ENCODE measurements at places on chromosomes 16 and 17.

DNA sequence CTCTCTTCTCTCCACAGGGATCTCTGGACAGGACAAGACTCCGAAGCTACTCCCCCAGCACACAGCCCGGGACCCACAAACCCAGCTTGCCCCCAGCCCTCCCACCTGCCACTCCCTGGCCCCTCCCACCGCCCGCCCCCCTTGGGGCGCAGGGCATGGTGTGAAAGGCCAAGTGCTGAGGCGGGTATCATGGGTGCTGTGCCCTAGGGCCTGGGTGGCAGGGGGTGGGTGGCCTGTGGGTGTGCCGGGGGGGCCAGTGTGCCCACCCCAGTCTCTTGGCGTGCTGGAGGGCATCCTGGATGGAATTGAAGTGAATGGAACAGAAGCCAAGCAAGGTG lies 11.4 kb downstream of the THRA start:
- no peak for DNase-seq

GRCh38 chr16:25106567-25107465 lies 4.7 kb upstream of the LCMT1 start:
- peak; percentile 88 for DNase-seq

GRCh38 chr16:67934306-67935100 lies 2.1 kb downstream of the PSMB10 start:
- no peak for DNase-seq

DNA sequence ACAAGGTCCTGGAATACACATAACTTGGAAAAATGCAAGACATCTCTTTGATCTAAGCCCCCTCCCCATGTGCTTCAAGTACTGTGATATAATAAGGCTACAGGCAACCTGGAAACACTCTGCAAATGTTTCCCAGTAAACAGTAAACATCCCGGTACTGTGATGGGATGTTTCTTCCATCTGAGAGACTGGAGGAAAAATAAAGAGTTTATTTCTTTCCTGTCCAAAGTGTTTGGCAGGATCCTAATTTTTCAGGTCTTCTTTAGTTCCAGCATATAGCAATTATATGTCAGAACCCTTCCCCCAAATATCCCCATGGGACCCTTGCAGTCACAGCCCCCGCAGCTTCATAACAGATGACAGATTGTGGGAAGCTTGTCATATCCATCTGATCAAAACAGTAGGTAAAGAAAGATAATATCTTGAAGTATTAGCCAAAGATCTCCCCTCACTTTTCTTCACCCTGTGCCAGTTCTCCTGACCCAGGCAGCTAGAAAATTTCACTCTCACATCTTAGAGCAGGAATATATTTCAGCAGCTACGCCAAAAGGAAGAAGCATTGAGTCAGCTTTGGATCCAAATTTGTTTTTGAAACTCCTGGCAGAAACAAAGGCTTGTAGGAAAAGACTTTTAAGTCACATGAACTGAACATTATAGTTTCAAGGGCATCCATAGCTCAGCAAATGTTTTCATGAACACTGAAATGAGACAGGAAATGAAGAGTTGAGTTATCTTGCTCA lies 141.3 kb downstream of the HS3ST3A1 start:
- DNase-seq: no peak

GRCh38 chr17:73104450-73104849 lies 12.0 kb upstream of the SLC39A11 start:
- DNase-seq: no peak

- DNase-seq: no peak
Measured at GRCh38 chr17:40490289-40490853, 11.1 kb downstream of the TNS4 start.

DNA sequence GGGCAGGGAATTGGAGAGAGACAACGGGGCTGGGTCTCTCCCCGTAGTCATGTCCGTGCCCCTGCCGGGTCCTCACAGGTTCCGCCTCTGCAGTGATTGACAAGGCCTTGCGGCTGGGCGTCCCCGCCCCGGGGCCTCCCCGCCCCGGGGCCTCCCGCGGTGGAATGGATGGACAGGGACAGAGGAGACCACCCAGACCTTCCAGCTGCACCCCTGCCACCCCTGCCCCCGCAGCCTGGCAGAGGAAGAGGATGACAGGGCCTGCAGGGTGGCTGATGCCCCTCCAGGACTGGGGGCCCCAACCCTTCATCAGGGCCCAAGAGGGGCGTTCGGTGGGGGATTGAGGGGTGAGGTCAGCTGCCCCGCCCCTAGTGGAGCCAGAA lies 216.4 kb upstream of the CIBAR2 start:
- DNase-seq: no peak

DNA sequence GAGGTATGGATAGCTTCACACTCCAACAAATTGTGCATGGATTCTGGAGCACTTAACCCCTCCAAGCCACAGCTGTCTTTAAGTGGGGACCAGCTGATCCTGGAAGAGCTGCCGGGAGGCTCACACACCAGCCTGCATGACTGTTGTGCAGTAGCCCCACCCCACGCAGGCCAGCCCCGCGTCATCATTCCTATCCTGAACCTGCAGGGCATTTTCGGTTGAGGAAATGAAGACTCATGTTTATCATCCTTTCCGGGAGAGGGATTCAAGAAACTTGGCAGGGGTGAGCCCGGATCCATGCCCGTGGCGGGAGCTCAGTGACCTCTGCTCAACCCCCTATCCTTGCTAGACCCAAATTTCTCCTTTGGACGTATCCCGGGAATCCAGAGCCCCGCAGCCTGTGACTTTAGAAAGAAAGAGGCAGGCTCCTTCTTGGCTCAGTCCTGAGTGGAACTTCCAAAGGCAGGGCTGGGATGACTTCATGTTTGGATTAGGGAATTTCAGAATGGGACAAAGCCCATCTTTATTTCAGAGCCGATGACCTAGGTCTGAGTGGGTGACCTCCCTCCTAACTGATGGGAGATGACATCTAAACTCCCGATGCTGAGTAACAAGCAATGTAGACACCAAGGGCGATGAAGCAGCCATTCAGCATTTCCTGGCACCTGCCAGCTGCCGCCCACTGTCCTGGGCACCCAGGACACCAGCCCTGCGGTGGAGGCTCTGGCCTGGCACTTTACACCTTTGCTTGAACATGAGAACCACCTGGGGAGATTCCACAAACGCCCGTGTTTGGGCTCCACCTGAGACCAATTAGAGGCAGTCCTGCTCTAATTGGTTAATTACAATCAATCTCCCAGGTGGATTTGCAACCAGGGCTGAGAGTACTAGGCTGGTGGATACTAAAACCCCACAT lies 43.3 kb upstream of the CMIP start:
- no peak for DNase-seq

GRCh38 chr16:56072096-56072495 lies 119.2 kb upstream of the GNAO1 start:
- DNase-seq: no peak

GRCh38 chr17:6376931-6377361 lies 58.0 kb downstream of the AIPL1 start:
- no peak for DNase-seq

GRCh38 chr16:22065252-22065651 lies 27.1 kb upstream of the VWA3A start:
- DNase-seq: no peak

DNA sequence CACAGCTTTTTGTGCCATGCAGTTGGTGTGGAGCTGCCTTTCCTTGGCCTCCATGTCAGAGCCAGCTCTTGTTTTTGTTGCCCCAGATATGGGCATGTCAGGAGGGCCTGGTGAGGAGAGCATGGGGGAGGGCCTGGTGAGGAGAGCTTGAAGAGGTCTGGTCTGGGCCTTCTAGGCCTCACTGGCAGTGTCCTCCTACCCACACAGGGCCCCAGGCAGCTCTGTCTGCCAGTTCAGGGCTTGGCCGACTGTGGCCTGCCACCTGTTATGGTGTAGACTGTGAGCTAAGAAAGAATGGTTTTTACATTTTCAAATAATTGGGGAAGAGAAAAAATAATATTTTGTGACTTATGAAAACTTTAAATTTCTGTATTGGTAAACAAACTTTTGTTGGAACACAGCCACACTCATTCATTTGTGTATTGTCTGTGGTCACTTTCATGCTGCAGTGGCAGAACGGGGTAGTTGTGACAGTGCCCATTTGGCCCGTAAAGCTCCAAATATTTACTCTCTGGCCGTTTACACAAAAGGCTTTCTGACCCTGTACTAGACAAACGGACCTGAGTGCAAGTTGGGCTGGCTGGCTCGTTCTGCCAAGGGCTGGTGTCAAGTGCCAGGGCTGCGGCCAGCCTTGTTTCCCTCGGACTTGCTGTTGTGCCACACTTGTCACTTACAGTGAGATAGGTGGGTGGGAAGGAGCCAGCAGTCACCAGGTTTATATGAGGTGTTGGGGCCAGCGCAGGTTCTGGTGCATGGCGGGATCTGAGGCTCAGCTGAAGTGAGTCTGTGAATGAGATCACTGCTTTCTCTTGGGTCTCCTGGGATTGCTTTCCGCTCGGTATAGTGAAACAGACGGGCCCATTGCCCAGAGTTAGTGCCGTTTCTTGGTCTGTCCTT lies 18.2 kb downstream of the PGS1 start:
- DNase-seq: no peak

DNA sequence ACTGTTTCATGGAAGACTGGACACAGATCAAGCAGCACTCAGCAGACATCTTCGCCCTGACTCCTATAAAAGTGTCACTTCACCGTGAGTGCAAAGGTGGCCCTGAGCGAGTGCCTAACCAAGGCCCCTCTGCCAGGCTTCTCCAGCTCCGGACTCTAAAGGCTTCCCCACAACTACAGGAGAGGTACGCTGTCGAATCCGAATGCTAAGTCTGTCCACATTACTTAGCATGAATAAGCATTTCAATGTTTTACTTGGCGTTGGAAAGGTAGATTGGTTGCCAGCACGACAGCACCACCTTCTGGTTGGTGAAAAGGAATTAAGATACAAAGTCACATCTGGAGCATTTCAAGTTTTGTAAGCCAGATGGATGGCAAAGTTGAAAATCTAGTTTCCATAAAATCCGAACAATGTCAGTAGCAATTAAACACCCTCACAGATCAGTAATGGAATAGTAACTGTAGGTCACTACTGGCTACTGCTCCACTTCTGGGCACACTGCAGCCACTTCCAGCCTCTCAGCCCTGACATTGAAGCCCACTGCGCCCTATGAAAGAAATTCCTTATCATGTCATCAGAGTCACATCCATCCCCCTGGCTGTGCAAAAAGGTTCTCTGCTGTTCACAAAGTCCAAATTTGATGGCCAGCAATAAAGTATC lies 100.9 kb downstream of the PARN start:
- DNase-seq: peak; percentile 44

DNA sequence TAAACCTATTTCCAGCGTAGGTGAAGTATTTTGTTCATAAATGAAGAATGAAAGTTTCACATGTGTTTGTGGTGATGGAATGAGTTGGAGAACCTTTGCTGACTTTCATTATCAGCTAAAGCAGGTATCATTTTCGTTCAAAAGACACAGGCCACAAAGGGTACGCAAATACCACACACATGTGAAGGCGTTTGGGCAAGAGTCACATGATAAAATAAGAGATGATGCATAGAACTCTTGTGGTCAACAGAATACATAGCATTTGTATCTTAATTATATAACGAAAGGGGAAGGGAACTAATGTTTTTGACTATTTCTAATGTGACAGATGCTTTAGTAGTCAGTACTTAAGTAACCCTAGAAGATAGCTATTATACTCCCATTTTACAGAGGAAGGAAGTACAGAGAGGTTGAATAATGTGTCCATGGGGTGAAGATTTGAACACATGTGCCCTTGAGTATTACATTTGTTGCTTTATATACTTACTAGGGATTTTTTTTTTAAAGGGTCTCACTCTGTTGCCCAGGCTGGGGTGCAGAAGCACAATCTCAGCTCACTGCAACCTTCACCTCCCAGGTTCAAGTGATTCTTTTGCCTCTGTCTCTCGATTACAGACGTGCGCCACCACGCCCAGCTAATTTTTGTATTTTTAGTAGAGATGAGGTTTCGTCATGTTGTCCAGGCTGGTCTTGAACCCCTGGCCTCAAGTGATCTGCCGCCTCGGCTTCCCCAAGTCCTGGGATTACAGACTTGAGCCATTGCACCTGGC lies 4.8 kb downstream of the RPA1 start:
- DNase-seq: no peak

- peak; percentile 66 for DNase-seq
Measured at GRCh38 chr16:57536306-57537193, at the start of gene CCDC102A. Gene CCDC102A (minus strand): TSS chr16:57536571. CDS start chr16:57529177, 7,394 bp downstream.

GRCh38 chr16:57999366-57999970 lies 1.0 kb downstream of the ZNF319 start:
- DNase-seq: peak; percentile 16

DNA sequence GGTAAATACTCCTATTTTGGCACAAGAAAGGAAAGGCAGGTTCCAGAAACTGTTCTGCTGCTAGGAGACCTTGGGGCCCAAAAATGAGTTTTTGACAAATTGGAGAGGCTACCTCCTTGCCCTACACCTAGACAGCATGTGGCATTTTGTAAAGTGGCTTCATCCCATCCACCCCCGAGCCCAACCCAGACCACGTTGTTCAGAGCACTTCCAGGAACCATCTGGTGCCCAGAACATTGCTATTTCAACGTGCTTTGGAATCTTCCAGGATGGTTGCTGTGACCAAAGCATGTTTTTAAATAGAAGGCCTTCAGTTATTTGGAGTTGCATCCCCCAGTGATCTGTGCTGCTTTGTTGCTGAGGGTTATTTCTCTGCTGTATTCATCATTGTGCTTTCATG lies 116.3 kb upstream of the TOM1L1 start:
- DNase-seq: no peak

DNA sequence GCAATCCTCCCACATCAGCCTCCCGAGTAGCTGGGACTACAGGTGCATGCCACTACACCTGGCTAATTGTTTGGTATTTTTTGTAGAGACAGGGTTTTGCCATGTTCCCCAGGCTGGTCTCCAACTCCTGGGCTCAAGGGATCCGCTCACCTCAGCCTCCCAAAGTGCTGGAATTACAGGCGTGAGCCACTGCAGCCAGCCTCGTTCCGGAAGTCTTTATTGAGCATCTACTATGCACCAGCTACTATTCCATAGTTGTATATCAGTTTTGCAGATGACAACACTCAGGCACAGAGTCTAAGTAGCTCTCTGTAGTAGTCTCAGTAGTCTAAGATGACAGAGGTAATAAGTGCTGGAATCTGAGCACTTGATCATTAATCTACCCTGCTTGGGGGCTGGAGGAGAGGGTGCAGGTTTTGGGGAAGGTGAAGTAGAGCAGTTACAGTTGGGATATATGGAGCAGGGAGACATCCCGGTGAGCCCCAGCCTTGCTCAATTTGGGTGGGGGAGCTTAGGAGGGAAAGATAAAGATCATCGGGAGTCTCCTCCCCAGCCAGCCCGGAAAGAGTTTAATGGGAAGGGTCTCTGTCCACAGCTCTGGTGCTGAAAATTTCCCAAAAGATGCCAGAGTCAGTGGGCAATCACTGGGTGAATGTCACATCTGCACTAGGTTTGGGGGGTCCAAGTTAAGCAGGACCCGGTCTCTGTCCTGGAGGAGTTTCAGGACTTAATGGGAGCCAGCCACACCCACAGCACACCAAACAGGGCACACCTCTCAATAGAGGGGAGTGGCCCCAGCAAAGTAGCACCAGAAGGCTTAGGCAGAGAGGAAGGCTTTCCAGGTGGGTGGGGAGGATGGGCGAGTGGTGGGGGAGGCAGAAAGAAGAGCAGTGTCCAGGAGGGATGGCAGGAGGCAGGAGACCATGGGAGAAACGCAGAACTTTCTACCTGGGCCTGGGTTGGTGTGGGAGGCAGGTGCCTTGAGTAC lies 1.7 kb downstream of the OTOP3 start:
- no peak for DNase-seq
